ENCODE measurements at places on chromosomes 11 and 22. TPM values are rescaled to one million over a fixed set of nuclear protein-coding genes. Genes with fewer than 3 reads are reported as not detected.

- peaks cover 22% of the 10 kb centered on the region for H3K4me1 ChIP-seq
- no peak for DNase-seq
- no peaks in the 10 kb centered on the region for H3K27me3 ChIP-seq
- H3K4me3 ChIP-seq: no peak overlapping the region
- no peak overlapping the region for H3K27ac ChIP-seq
These were observed 10.0 kb downstream of the LGR4 start for GRCh38 chr11:27462543-27462942.

- H3K4me3 ChIP-seq: no peak overlapping the region
- H3K27ac ChIP-seq: no peak overlapping the region
- no peaks in the 10 kb centered on the region for H3K4me1 ChIP-seq
- H3K27me3 ChIP-seq: no peaks in the 10 kb centered on the region
- DNase-seq: no peak
These were observed 1.8 kb upstream of the WBP2NL start for GRCh38 chr22:41996826-41997225.

GRCh38 chr11:118060081-118060661 is 16.7 kb upstream of the TMPRSS4 start:
- H3K4me3 ChIP-seq: no peak overlapping the region
- no peak for DNase-seq
- no peaks in the 10 kb centered on the region for H3K36me3 ChIP-seq
- no peaks in the 10 kb centered on the region for H3K27me3 ChIP-seq
- peak overlapping the region; percentile 37 for H3K27ac ChIP-seq

- H3K36me3 ChIP-seq: no peaks in the 10 kb centered on the region
- no peak overlapping the region for H3K27ac ChIP-seq
- H3K4me3 ChIP-seq: no peak overlapping the region
These were observed 89.0 kb downstream of the ISX start for GRCh38 chr22:35154937-35155387.

- no peaks in the 10 kb centered on the region for H3K27me3 ChIP-seq
- peaks cover 59% of the 10 kb centered on the region for H3K4me1 ChIP-seq
- peak overlapping the region; percentile 91 for H3K4me3 ChIP-seq
- no peaks in the 10 kb centered on the region for H3K36me3 ChIP-seq
- peak overlapping the region; percentile 99 for H3K27ac ChIP-seq
- DNase-seq: peak; percentile 96
These were observed 966 bp downstream of the AHNAK start for GRCh38 chr11:62545437-62546243.

- H3K4me3 ChIP-seq: no peak overlapping the region
- no peak overlapping the region for H3K27ac ChIP-seq
- no peaks in the 10 kb centered on the region for H3K4me1 ChIP-seq
- no peak for DNase-seq
These were observed 98.5 kb downstream of the SPATA19 start for GRCh38 chr11:133746663-133747306.

DNA sequence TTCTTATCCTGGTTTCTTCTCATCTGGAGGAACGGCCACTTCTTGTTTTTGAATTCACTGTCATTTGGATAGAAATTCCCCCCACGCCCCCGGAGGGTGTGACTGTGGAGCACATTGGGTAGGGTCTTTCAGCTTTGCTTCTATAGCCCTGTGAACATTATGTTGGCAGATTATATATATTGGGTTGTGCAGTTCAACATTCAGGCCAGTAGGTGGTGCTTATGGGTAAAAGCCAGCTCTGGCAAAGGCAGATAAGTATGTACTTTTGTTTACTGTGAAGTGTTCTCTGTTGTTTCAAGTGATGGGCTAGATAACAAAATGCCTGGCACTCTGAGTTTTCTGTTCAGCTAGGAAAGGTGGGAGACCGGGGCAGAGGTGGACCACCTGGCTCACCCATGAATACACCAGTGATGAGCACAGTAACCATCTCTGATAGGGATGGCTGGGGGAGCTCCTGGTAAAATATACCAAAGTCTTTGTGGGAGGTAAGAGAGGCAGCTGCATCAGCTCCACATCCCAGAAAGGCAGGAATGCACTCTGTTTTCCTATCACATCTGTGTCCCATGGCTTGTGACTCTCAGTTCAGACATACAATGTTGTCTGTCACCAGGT is 1348.2 kb upstream of the RAG2 start:
- no peak for DNase-seq
- no peaks in the 10 kb centered on the region for H3K4me1 ChIP-seq
- no peak overlapping the region for H3K27ac ChIP-seq

DNA sequence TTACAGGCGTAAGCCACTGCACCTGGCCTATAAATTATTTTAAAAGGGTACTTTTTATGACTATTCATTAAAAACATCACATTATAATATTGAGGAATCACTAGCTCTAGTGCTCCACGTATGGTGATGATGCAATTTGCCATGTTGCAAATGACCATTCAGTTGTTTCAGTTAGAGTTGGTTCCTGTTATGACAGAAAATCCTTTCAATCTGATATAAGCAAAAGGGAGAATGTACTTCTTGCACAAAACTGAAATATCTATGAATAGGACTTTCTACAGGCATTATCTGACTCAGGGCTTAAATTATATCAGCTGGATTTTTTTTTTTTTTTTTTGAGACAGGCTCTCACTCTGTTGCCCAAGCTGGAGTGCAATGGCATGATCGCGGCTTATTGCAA is 45.6 kb upstream of the RRM1 start:
- H3K4me3 ChIP-seq: no peak overlapping the region
- no peaks in the 10 kb centered on the region for H3K36me3 ChIP-seq
- no peak overlapping the region for H3K27ac ChIP-seq
- no peak for DNase-seq

- peaks cover 40% of the 10 kb centered on the region for H3K36me3 ChIP-seq
- H3K4me1 ChIP-seq: peaks cover 12% of the 10 kb centered on the region
- H3K27me3 ChIP-seq: no peaks in the 10 kb centered on the region
- no peak overlapping the region for H3K4me3 ChIP-seq
These were observed 2.2 kb downstream of the EML3 start for GRCh38 chr11:62610403-62610802.

DNA sequence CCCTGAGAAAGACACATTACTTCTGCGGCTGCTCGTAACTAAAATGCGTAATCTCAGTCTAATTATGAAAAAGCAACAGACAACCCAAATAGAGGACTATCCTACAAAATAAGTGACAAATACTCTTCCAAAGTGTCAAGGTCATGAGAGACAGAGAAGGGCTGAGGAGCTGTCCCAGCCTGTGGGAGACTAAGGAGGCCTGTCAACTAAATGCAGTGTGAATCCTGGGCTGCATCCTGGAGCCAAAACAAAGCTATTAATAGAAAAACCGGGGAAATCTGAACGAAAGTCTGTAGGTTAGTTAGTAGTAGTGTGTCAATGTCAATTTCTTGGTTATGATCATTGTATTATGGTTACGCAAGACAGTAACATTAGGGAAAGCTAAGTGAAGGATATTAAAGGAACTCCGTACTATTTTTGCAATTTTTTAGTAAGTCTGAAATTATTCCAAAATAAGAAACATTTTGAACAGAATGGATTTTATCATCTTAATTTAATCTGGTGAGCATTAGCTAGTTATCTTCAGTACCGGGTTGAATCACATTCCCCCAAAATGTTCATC is 39.8 kb upstream of the SLC35C1 start:
- DNase-seq: no peak
- H3K27me3 ChIP-seq: no peaks in the 10 kb centered on the region
- no peaks in the 10 kb centered on the region for H3K4me1 ChIP-seq

GRCh38 chr11:2612884-2613571 is 86.8 kb downstream of the KCNQ1OT1 start:
- DNase-seq: no peak
- H3K27me3 ChIP-seq: no peaks in the 10 kb centered on the region
- H3K27ac ChIP-seq: no peak overlapping the region
- H3K36me3 ChIP-seq: no peaks in the 10 kb centered on the region
- H3K4me1 ChIP-seq: no peaks in the 10 kb centered on the region

DNA sequence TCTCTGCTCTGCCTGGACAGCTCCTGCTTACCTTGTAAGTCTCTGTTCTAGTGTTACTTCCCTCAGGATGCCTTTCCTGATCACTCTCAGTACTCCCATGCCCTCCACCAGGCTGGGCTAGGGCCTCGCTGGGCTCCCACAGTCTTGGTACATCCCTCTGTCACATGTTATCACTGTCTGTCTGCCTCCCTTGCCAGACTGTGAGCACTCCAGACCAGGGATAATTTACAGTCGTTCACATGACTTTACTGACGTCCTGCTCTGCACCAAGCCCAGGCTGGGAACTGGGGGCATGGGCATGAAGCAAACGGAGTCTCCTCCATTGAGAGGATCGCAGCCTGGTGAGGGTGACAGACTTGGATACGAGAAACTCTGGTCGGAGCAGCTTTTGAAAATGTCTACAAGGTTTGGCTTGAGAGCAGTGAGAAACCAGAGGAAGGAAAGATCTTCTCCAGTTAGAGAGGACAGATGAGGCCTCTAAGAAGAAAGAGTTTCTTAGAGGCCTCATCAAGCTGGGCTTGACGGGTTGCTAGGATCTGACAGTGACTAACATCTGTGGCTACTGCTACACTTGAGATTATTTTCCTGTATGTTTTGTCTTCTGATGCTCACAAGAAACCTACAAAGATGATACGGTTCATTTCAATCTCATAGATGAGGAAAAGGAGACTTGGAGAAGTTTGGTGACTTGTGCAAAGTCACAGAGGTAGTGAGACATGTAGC is 12.5 kb downstream of the USP35 start:
- H3K36me3 ChIP-seq: peaks cover 29% of the 10 kb centered on the region
- H3K27ac ChIP-seq: no peak overlapping the region
- no peak overlapping the region for H3K4me3 ChIP-seq
- no peak for DNase-seq
- H3K4me1 ChIP-seq: no peaks in the 10 kb centered on the region

DNA sequence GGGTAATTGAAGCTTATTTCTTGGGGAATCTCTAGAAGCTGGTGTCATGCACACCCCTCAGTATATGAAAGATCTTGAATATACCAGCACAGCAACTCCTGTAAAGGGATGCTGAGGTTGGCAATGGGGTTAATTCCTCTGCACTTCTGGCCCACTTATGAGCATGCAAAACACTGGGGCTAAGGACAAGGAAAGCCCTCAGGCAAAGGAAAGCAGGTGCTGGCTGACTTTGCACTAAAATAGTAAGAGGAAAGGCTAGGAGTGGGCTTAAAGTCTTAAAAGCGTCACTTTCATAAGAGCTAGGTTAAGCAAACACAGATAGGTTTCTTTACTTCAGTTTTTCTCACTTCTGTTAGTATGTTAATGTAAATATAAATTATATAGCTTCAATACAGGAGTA is 572.6 kb upstream of the LUZP2 start:
- no peaks in the 10 kb centered on the region for H3K27me3 ChIP-seq
- no peaks in the 10 kb centered on the region for H3K36me3 ChIP-seq
- H3K27ac ChIP-seq: no peak overlapping the region

GRCh38 chr11:28517621-28518020 is 409.4 kb downstream of the METTL15 start:
- no peaks in the 10 kb centered on the region for H3K36me3 ChIP-seq
- H3K27ac ChIP-seq: no peak overlapping the region
- H3K4me1 ChIP-seq: no peaks in the 10 kb centered on the region

DNA sequence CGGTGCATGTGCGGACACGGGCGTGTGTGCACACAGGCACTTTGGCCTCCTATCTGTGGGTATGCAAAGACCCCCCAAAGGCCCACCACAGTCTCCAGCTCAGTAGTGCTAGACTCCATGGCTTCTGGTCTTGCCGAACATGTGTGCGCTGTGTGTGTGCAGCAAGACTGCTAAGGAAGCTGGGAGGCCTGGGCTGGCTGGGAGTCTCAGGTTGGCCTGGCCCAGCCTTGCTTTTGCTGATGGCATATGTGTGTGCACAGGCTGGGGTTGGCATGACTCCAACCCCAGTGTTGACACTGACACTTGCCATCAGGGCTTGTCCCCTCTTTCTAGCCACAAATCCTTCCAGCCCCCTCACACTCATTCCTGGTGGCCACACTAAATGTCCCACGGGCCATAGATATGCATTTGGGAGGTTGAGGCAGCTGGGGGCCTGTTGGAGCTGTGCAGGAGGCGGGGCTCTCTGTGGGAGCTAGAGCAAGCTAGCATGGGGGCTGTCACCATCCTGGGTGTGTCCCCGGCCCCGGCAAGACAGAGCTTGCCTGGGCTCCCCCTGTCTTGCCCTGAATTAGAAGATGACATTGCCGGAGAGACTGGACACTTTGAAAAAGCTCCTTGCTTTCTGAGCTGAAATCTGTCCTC is 60.9 kb upstream of the NECTIN1 start:
- H3K4me3 ChIP-seq: no peak overlapping the region
- DNase-seq: no peak
- no peak overlapping the region for H3K27ac ChIP-seq
- H3K27me3 ChIP-seq: peaks cover 7% of the 10 kb centered on the region
- H3K36me3 ChIP-seq: no peaks in the 10 kb centered on the region

DNA sequence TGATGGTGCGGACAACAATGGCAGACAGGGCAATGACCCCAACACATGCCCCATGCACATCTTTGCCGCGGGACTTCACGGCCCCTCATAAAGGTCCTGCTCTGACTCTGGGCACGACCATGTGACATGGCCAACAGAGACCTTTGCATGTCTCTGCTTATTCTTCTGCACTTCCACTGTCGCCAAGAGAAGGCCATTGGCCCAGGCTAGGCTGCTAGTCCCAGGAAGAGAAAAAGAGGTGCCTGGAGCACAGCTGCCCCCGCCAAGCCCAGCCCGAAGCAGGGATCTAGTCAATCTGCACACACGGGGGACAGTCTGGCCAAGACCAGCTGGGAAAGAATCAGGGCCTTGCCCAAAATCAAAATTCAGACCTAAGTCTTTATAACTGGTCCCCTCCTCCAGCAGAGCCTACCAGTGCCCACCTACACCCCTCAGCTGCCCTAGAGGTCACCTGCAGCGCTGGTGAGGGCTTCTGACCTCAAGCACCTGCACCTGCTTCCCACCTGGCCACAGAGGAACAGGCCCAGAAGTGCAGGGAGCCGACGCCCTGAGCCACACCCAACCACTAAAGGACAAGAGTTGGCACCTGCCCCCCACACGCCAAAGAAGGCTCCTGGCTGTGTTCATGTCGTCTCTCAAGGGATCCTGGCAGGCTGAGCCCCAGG is 8.1 kb downstream of the SULT4A1 start:
- H3K36me3 ChIP-seq: no peaks in the 10 kb centered on the region
- no peaks in the 10 kb centered on the region for H3K27me3 ChIP-seq
- DNase-seq: no peak
- no peak overlapping the region for H3K27ac ChIP-seq
- no peaks in the 10 kb centered on the region for H3K4me1 ChIP-seq
- H3K4me3 ChIP-seq: no peak overlapping the region

- no peak overlapping the region for H3K4me3 ChIP-seq
- no peaks in the 10 kb centered on the region for H3K36me3 ChIP-seq
- no peak for DNase-seq
- no peak overlapping the region for H3K27ac ChIP-seq
- H3K4me1 ChIP-seq: peaks cover 18% of the 10 kb centered on the region
- no peaks in the 10 kb centered on the region for H3K27me3 ChIP-seq
These were observed 4.9 kb upstream of the SCN3B start for GRCh38 chr11:123659311-123659710.

- DNase-seq: peak; percentile 87
- peaks cover 8% of the 10 kb centered on the region for H3K4me1 ChIP-seq
- no peaks in the 10 kb centered on the region for H3K36me3 ChIP-seq
- no peak overlapping the region for H3K27ac ChIP-seq
- H3K27me3 ChIP-seq: no peaks in the 10 kb centered on the region
These were observed 7.7 kb downstream of the RIN1 start for GRCh38 chr11:66328302-66329144.

- no peaks in the 10 kb centered on the region for H3K36me3 ChIP-seq
- no peaks in the 10 kb centered on the region for H3K27me3 ChIP-seq
- H3K4me3 ChIP-seq: no peak overlapping the region
- H3K27ac ChIP-seq: no peak overlapping the region
These were observed 55.0 kb upstream of the ARFGAP3 start for GRCh38 chr22:42912059-42912458.

Gene PATZ1
- polyA plus RNA-seq: 5.2 TPM

Gene TIMP3
- polyA plus RNA-seq: 80.7 TPM

Gene MMP7
- 0.31 TPM for polyA plus RNA-seq

Gene LIF
- 0.14 TPM for polyA plus RNA-seq

Gene OR51B5
- polyA plus RNA-seq: not detected

Measured in psoas muscle (tissue), 8 donors.